CD4-positive, alpha-beta memory T cell (primary cell): ENCODE measurements at places on chromosomes 16 and 17. TPM values are rescaled to one million over a fixed set of nuclear protein-coding genes. Genes with fewer than 3 reads are reported as not detected.

The KRT15 gene
- not detected for total RNA-seq

The PABPN1L gene
- total RNA-seq, result not detected

The FN3KRP gene
- total RNA-seq, result 37.6 TPM

The CCL3 gene
- total RNA-seq, result 3.2 TPM

The HOXB1 gene
- total RNA-seq, result not detected

The GPRC5B gene
- total RNA-seq, result not detected

DNA sequence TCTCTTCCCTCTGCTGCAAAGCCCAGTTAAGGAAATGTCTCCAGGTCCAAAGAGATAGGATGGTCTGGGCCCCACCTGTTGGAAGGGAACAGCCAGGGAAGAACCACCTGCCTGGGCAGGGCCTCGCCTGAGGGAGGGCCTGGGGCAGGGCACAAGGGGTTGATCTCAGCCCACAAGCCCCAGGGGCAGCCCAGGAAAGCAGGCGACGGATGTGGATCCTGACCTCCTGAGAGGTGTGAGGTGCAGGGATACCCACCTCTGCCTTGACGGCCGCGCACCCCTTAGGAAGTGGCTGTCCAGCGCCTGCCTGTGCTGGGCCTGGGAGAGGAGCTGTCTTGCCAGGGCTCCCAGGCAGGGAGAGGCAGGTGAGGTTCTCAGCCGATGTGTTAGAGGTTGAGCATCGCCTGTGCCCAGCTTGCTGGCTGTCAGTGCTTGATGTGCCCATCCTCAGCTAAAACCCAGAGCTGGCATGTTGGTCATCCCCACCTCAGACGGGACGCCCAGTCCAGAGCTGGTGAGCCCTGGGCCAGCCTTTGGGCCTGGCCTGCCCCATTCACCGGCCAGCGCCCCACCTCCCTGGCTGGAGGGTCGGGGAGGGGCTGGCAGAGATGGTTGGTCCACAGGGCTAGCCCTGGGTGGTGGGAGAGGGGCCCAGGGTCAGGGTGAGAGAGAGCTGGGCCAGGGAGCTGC, 434 bp downstream of the CEMP1 start:
- no peak for DNase-seq
- H3K4me3 ChIP-seq, result no peak overlapping the region
- no peaks in the 10 kb centered on the region for H3K27me3 ChIP-seq
- peaks cover 19% of the 10 kb centered on the region for H3K36me3 ChIP-seq
- H3K27ac ChIP-seq, result peak overlapping the region; percentile 91

GRCh38 chr17:75777296-75777922, 7.2 kb upstream of the UNK start:
- peak; percentile 18 for DNase-seq
- H3K36me3 ChIP-seq, result peaks cover 31% of the 10 kb centered on the region
- H3K27ac ChIP-seq, result peak overlapping the region; percentile 98

DNA sequence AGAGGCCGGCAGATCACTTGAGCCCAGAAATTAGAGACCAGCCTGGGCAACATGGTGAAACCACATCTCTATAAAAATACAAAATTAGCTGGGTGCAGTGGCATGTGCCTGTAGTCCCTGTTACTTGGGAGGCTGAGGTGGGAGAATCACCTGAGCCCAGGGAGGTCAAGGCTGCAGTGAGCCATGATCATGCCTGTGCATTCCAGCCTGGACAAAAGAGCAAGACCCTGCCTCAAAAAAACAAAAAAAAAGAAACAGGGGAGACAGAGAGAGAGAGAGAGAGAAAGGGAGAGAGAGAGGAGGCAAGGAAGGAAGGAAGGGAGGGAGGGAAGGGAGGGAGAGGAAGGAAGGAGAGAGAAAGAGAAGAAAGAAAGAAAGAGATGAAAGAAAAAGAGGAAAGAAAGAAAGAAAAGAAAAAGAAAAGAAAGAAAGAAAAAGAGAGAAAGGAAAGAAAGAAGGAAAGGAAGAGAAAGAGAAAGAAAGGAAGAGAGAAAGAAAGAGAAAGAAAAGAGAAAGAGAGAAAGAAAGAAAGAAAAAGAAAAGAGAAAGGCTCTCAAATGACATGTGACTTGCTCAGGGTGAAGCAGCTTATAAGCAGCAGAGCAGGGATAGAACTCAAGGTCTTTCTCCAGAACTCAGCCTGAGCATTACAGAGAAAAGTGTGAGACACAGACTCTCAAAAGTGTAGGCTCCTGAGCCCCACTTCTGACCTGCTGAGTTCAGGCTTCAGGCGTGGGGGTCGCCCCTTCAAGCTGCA, 15.5 kb downstream of the CX3CL1 start:
- H3K27ac ChIP-seq, result no peak overlapping the region
- no peaks in the 10 kb centered on the region for H3K27me3 ChIP-seq
- no peaks in the 10 kb centered on the region for H3K36me3 ChIP-seq
- no peak overlapping the region for H3K4me3 ChIP-seq
- no peaks in the 10 kb centered on the region for H3K4me1 ChIP-seq
- no peak for DNase-seq

- no peaks in the 10 kb centered on the region for H3K36me3 ChIP-seq
- no peak for DNase-seq
- no peaks in the 10 kb centered on the region for H3K4me1 ChIP-seq
- no peaks in the 10 kb centered on the region for H3K27me3 ChIP-seq
- no peak overlapping the region for H3K4me3 ChIP-seq
- H3K27ac ChIP-seq, result no peak overlapping the region
Observed at GRCh38 chr16:23353440-23353839, 51.3 kb downstream of the SCNN1B start.

GRCh38 chr16:76729525-76729924, 452.3 kb downstream of the CNTNAP4 start:
- no peaks in the 10 kb centered on the region for H3K27me3 ChIP-seq
- no peak overlapping the region for H3K4me3 ChIP-seq
- H3K27ac ChIP-seq, result no peak overlapping the region

GRCh38 chr17:21292867-21293830, 8.6 kb downstream of the MAP2K3 start:
- DNase-seq, result peak; percentile 18
- H3K27ac ChIP-seq, result no peak overlapping the region
- no peak overlapping the region for H3K4me3 ChIP-seq
- H3K4me1 ChIP-seq, result peaks cover 39% of the 10 kb centered on the region
- peaks cover 2% of the 10 kb centered on the region for H3K36me3 ChIP-seq

GRCh38 chr16:14520753-14521152, 109.3 kb downstream of the PARN start:
- no peak overlapping the region for H3K27ac ChIP-seq
- DNase-seq, result no peak
- no peaks in the 10 kb centered on the region for H3K36me3 ChIP-seq
- no peaks in the 10 kb centered on the region for H3K27me3 ChIP-seq
